Psoas muscle (tissue), 8 donors: ENCODE measurements at places on chromosomes 2 and 18.

- DNase-seq: no peak
Observed at GRCh38 chr2:230999477-230999876, 3.6 kb downstream of the SPATA3 start.

DNA sequence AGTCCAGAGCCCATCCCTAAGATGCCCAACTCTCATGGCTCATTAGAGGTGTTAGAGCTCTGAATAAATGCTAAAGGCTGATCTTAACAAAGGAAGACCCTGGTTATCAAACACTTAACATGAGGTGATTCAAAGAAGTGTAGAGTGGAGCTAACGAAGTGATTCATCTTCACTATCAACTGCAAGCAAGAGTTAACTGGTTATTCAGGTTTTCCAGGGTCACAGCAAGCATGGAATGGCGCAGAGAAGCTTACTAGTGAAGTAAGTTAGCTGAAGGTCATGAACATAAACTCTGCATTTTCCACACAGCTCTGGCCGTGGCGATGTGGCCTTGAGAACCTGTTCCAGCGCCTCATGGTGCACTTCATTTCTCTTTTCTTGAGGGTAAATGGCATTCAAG, 17.0 kb downstream of the RND3 start:
- no peak for DNase-seq

- no peak for DNase-seq
Observed at GRCh38 chr18:50356036-50356945, 18.6 kb upstream of the SKA1 start.

DNA sequence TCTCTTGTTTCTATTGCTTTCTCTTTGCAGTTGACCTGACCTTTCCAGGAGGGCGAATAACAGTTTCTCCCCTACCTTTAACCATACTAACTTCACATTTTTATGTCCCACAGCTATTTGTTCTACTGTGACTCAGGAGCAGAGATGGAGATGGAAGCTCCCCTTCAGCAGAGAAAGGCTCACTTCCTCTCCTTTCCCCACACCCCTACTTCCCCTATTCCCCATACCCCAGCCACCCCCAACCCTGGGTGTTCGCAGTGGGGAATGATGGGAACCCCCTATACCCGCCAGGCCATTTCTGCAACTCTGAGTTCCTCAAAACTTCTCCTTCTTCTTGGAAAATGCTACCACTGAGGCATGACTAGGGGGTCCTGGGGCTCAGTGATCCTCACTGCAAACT, 285.4 kb upstream of the MGAT5 start:
- DNase-seq: no peak

DNA sequence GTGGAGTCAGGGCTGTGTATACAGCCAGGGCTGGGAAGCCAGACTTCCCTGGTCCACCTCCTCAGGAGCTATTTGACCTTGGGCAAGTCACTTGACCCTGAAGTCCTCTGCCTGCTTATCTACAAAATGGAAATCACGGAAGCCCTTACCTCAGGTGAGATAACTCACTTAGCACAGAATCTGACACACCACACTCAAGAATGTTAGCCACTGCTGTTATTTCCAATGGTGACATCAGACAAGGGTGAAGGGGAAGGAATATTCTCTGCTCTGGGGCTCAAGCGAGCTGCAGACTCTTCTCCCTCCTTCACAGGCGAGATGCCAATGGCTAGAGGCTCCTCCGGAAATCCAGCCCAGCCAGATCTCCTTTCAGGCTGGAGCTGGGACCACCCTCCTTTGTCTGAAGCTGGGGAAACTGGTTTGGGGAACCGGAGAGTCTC, 189.6 kb downstream of the HAUS1 start:
- DNase-seq: no peak

DNA sequence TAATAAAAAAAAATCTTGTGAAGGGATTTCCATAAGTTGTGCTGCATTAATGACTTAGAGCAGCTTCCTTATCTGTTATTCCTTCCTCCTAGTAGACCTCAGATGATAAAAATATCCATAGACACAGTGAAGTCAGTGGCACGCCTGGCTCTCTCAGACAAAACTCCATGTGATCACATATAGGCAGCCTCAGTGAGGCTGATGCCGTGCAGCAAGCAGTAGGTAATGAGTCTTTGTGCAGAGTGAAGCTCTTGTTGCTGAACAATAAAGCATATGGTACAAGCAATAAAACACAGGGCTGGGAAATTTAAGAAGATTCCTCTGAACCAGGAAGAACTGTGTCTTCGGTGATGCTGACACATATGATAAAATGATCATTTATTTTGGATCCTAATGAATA, 102.7 kb downstream of the CSRNP3 start:
- no peak for DNase-seq

DNA sequence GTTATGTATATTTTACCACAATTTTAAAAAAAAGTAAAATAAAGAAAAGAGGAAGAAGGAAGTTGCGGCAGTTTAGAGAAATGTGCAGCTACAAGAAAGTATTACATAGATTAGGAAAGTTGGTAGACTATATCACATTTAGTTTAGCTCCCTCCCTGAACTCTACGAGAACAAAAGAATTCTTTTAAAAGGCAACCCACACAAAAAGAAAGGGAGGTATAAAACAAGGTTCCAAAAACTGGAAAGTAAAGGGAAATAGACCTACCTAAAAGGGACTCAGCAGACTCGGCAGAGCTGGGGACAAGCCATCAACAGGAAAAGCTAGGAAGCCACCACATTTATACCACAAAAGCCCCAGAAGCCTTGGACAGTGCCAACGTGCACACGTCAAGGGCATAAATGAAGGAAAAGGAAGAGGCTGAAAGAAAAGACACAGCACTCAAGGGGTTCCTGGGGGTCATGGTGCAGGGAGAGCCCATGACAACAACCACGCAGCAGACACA, 9.1 kb downstream of the TMEM127 start:
- no peak for DNase-seq

GRCh38 chr2:23005469-23005868, 379.5 kb upstream of the KLHL29 start:
- DNase-seq: no peak

DNA sequence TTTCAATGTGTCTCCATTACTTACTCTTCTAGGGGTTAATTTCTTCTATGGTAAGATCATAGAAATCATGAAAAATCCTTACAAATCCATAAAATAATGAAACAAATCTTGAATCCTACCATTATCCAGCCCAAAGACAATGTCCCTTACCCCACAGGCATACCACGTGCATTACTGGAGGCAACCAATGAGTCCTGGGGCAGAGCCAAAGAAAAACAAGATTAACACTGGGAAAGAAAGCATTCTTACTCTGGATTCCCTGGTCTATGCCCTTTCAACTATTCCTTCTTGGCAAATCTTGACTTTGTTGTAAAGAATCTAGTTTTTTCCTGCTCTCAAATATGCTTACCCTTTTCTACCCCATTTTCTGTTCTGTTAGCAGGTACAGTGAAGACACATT, 3.1 kb upstream of the GALNT1 start:
- no peak for DNase-seq

- DNase-seq: no peak
Observed at GRCh38 chr2:222606306-222606705, 49.6 kb downstream of the FARSB start.

GRCh38 chr2:238651306-238652052, 196.4 kb upstream of the TWIST2 start:
- no peak for DNase-seq

GRCh38 chr2:100104718-100105677, 37.4 kb downstream of the AFF3 start:
- DNase-seq: peak; percentile 31

DNA sequence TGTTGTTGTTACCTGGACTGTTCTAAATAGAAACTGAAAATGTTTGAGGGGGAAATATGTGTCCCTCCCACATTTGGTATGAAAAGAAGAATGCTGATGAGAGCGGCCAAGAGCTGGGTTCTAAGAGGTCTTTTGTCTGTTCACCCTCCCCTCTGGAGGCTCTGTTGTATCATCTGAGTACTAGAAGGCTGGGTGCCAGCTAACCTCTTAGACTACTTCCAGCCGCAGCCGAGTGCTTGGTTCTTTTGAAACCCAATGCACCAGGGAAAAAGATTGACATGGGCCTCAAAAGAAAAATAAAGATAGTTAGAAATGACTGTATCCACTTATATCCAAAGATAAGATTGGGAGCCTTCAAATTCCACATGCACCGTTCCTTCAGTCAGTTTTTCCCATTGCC, 255.9 kb downstream of the TXNL1 start:
- no peak for DNase-seq

DNA sequence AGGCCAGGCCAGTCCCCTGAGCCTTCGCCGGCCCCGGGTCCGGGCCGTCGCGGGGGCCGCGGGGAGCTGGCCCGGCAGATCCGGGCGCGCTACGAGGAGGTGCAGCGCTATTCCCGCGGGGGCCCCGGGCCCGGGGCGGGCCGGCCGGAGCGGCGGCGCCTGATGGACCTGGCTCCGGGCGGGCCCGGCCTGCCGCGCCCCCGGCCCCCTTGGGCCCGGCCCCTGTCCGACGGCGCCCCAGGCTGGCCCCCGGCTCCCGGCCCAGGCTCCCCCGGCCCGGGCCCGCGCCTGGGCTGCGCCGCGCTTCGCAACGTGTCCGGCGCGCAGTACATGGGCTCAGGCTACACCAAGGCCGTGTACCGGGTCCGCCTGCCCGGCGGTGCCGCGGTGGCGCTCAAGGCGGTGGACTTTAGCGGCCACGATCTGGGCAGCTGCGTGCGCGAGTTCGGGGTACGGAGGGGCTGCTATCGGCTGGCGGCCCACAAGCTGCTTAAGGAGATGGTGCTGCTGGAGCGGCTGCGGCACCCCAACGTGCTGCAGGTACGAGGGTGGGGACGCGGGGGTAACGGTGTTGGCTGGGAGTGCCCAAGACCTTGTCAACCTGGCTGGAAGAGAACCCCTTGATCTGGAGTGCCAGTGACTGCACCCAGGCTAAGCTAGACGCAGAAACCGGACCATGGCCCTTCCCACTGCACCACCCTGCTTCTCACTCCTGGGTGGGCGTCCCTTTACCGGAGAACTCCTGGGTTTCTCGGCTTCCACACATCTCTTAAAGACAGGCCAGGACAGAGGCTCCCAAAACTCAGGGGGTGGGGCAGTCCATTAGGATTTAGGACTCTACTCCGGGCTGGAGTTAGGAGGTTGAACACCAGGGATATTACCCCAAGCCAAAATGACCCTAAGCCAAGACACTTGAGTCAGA, 739 bp downstream of the PKDCC start:
- peak; percentile 31 for DNase-seq

DNA sequence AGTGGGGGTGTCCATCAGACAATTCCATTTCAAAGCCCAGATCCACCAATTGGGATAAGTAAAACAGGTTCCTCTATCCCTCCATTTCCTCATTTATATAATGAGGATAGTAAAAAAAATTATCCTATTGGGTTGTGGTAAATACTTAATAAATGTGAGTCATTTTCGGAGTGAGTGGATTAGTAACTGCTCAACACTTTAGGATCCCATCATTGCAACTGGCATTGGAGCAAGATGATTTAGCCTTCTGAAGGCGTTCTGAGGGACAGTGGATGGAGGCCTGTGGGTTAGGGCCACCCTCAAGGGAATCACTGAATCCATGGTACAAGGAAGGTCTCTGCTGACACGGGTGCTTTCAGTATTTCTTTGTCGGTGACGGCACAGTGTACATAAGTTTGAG, 108.6 kb upstream of the FZD7 start:
- no peak for DNase-seq

- no peak for DNase-seq
Observed at GRCh38 chr2:201697899-201698298, 545 bp downstream of the MPP4 start.

- DNase-seq: no peak
Observed at GRCh38 chr18:66999003-66999402, 395.1 kb upstream of the CDH19 start.

GRCh38 chr2:169965495-169965894, 138.2 kb downstream of the UBR3 start:
- no peak for DNase-seq

DNA sequence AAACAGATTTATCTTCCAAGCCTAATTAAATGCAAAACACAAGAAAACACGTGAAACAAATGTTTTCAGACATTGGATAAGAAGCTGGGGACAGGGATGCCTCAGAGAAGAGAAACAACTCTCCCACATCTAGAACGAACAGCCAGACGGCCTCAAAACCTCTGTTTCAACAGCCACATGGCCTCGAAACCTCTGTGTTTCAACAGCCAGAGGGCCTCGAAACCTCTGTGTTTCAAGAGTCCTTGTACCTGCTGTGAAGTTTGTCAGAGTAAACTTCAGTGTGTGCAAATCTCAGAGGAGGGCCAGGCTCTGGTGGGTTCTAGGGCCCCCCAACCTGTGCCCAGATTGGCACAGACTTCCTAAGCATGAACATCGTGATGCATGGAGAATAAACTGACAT, 43.3 kb upstream of the NFATC1 start:
- DNase-seq: no peak
